ENCODE measurements at places on chromosomes 12 and 14. TPM values are rescaled to one million over a fixed set of nuclear protein-coding genes. Genes with fewer than 3 reads are reported as not detected.

Gene USP44
- 0.76 TPM for total RNA-seq

- peak; percentile 74 for DNase-seq
Measured at GRCh38 chr12:66119229-66119869, 11.2 kb downstream of the LLPH start.

Gene AKAP5
- total RNA-seq: 0.89 TPM

- no peak for DNase-seq
Measured at GRCh38 chr12:126537961-126538530, 1472.8 kb downstream of the AACS start.

- DNase-seq: no peak
Measured at GRCh38 chr12:118391836-118392235, 15.5 kb downstream of the SUDS3 start.

Gene SLC25A47
- total RNA-seq: not detected

Gene MYH6
- not detected for total RNA-seq

GRCh38 chr12:66537876-66538275 lies 141.0 kb downstream of the GRIP1 start:
- DNase-seq: no peak

DNA sequence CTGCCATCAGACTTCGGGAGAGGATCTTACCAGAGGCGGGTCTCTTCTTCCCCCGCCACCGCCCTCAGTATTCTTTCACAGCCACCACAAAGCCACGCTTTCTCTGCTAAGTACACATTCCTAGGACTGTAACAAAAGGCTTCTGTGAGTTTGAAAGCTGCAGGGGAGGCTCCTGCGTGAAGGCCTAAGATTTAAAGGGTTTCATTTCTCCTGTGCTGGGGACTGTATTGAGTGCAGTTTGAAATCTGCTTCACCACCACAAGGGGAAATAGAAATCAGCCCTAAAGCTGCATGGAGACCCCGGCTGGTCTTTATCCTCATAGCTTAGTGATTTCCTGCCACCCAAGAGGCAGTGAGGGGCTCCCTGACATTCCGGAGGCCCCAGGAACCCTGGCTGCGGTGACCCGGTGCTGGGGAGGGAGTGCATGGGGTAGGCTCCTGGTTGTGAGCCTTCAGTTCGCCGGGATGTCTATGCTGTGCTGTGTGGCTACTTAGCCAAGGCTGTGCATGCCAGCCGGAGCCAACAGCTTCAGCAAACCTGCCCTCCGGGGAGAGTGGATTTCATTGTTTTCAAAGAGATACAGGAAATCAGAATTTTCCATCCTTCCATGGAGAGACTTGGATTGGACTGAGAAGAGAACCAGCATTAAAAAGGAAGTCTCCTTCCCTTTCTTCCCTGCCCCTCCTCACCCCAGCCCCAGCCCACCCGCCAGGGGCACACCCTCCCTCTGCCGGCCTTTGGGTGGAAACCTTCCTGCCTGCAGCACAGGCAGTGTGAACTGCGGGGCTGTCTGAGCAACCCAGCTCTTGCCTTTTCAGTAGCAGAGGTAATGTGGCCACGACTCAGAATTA lies 163.3 kb downstream of the ETV6 start:
- DNase-seq: peak; percentile 52

- DNase-seq: no peak
Measured at GRCh38 chr12:108120863-108121165, 8.3 kb upstream of the WSCD2 start.

- DNase-seq: peak; percentile 93
Measured at GRCh38 chr12:6295094-6295811, 15.2 kb upstream of the PLEKHG6 start.

Gene SLC15A4
- 69.4 TPM for total RNA-seq

Gene FAM90A1
- not detected for total RNA-seq

Gene INSM2
- not detected for total RNA-seq

DNA sequence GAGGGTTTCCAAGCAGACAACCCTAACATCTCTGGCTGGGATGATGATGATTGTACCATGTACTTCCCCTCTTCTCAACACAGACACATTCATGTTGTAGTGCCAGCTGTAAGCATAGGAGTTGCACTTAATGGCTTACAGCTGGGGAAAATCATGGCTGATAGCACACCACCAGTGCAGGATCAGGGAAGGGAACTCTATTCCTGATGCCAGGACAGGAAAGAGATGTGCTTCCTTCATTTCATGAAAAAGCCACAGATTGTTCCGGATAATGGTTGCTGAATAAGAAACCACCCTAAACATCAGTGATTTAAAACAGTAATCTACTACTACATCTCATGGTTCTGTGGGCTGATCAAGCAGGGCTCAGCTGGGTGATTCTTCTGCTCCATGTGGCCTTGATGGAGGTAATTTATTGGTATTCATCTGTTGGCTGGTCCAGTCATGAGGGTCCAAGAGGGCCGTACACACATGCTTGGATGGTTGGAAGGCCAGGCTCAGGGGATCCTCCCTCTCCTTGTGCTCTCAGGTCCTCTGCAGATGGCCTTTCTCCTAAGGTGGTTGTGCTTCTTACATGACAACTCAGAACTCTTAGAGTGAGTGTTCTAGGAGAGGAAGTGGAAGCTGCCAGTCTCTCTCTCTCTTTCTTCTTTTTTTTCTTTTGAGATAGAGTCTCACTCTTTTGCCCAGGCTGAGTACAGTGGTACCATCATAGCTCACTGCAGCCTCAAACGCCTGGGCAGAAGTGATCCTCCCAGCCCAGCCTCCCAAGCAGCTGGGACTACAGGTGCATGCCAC lies 16.5 kb downstream of the TRAF3 start:
- DNase-seq: no peak

Gene NEMP1
- total RNA-seq: 6.4 TPM

Gene P2RX7
- 0.54 TPM for total RNA-seq

DNA sequence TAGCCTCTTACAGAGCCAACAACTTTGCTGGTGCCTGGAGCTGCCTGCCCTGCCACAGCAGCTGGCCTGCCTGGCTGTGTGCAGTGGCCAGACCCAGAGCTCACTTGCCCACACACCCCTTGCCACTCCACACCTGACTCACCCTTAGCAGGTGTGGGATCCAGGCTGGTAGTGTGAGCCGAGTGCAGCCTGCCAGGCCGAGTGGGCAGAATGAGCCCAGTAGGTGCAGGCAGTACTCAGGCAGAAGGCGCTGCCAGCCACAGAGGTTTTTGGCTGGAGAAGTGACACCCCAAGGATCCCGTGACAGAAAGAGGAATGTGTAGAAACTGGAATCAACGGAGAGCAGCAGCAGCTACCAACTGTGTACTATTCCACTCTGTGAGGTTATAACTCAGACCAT lies 29.8 kb upstream of the PYGL start:
- no peak for DNase-seq

DNA sequence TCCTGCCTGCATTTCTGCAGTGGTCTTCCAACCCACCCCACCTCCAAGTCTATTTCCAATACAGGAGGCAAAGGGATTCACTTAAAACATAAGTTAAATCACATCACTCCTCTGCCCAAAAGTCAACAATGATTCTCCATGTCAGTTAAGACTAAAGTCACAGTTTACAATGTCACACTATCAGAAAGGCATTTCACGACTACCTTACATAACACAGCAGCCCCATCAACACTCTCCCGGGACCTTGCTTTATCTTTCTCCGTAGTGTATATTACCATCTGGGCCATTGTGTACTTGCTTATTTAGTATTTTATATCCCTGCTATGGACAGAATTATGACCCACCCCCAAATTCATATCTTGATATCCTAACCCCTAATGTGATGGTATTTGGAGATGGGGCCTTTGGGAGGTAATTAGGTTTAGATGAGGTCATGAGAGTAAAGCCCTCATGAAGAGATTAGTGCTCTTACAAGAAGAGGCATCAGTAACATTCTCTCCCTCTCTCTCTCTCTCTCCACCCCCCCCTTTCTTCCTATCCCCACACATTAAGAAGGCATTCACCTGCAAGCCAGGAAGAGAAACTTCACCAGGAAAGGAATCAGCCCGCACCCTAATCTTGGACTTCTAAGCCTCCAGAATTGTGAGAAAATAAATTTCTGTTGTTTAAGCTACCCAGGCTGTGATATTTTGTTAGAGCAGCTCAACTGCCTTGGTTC lies 112.7 kb downstream of the GXYLT1 start:
- no peak for DNase-seq

Gene EML5
- total RNA-seq: not detected

DNA sequence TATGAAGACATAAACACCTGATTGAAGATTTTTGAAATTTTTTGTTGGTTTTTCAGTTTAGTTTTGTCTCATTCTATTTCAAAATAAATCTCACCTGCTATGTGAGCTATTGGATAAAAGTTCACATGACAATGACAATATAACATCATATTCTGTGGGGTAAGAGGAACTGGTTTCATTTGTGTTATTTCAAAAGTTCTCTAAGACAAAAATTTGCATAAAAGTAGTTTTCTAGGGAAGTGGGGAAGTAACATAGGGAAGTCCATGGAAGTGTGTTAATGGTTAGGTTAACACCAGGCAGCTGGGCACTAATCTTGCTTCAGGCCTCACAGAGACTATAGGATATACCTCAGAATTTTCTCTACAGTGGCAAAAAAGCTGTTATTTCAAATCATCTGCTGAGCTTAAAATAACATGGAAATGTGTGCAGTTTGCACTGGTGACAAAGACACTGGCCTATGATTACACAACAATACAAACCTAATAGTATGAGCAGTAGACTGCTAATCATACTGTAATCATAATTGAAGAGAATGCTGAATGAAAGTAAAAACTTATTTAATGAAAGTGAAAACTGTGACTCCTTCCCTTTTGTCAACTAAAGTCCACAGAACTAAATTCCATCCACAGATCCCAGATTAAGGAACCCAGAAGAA lies 710.6 kb upstream of the TMEM132C start:
- peak; percentile 41 for DNase-seq

GRCh38 chr14:70576891-70577290 lies 23.6 kb downstream of the MED6 start:
- DNase-seq: no peak

Gene FAM186B
- 1.4 TPM for total RNA-seq

GRCh38 chr12:50538182-50538581 lies 33.4 kb downstream of the DIP2B start:
- DNase-seq: no peak

DNA sequence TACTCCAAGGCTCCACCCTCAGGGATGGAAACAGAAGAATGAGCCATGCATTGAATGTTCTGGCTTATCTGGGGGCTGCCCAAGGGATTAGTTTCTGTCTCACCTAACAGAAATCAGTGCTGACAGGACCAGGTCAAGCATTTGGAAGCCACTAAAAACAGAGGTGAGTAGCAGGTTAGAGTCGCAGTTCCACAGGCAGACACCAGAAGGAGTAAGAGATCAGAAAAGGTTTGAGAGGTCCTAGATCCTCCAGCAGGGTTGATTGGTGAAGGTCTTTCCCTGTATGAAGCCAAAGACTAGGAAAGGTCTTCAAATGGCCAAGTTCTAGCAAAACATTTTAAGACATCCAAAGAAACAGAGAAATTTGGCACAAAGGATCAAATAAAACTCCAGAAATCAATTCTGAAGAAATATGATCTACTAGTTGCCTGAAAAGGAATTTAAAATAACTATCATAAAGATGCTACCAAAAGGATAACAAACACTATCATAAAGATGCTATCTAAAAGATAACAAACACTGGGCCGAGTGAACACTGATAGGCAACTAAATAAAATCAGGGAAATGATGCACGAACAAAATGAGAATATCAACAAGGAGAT lies 19.5 kb upstream of the TTC9 start:
- peak; percentile 53 for DNase-seq

GRCh38 chr12:55684761-55685370 lies 22.8 kb downstream of the ITGA7 start:
- DNase-seq: no peak

DNA sequence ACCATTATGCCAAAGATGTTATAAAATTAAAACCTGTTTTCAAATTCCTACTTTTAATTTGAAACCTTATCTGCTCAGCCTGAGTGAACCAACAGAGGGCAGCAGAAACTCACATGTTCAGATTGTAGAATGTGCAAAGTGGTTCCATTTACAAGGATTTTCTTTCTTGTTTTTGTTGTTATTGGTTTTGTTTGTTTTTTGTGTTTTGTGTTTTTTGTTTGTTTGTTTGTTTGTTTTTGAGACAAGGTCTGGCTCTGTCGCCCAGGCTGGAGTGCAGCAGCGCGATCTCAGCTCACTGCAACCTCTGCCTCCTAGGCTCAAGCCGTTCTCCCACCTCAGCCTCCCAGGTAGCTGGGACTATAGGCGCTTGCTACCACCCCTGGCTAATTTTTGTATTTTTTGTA lies 22.8 kb upstream of the GARIN2 start:
- peak; percentile 69 for DNase-seq

GRCh38 chr12:27257104-27257843 lies 13.2 kb downstream of the STK38L start:
- peak; percentile 77 for DNase-seq

Gene NEDD1
- 62.0 TPM for total RNA-seq

Gene OR11G2
- total RNA-seq: not detected

- DNase-seq: no peak
Measured at GRCh38 chr12:18811273-18811672, 73.4 kb downstream of the CAPZA3 start.

GRCh38 chr14:69972755-69973154 lies 93.5 kb downstream of the SMOC1 start:
- DNase-seq: no peak

DNA sequence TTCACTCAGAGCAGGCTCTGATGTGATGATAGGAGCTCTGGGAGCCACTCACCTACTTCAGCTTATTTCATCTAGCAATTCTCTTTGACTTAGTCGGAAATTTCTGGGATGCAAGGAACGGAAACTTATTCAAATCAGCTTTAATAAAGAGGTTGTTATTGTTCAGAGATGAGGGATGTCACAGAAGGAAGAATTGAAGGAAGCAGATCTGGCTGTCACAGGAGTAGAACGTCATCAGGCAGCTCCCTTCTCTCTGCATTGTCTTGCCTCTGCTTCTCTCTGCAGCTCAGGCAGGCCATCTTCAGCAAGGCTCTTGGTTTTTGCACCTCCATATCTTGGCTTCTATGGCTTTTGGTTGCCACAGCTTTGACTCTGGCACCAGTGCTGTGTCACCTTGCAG lies 7.6 kb upstream of the TMEM30B start:
- no peak for DNase-seq

DNA sequence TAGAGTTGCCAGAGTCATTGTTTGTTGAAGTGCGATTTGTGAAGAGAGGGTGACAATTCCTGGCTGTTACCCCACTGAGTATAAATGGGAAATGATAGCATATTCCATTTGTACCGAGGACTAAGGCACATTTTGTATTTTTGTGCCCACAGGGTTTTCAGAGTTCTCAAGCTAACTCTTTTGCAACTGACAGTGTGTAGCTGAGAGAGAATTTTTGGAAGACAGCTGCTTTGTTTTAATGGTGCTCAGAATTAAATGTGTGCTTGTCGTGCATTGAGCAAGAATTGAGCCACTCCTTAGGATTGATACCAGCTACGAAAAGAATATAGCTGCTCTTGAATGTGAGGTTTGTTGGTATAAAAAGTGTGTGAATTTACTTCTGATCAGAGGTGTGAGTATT lies 21.7 kb downstream of the ANKRD13A start:
- no peak for DNase-seq

Gene NFATC4
- 96.9 TPM for total RNA-seq

GRCh38 chr12:40344312-40344711 lies 119.5 kb downstream of the LRRK2 start:
- DNase-seq: no peak

DNA sequence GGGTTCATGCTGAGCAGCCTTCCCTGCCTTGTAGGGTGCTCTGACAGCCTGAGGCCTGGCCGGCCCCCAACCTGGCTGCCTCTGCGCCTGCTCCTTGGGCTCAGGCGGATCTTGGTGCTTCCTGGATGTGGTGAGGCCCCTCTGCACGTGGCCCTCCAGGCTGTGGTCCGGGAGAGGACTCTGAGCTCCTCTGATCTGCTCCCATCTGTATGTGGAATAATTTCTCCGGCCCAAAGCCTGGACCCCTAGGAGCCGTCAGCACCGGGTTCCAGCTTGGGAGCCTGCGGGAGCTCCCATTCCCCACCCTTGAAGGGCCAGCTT lies 21.3 kb upstream of the EIF2B2 start:
- no peak for DNase-seq

Gene KRT78
- total RNA-seq: not detected

Gene KRT2
- total RNA-seq: not detected
